Stimulated activated CD4-positive, alpha-beta T cell treated with anti-CD3 and anti-CD28 coated beads, Interleukin-1b, Interleukin-23, amount 100 ng/mL, for 24 hours (primary cell): ENCODE measurements at places on chromosomes 2 and 18.

DNA sequence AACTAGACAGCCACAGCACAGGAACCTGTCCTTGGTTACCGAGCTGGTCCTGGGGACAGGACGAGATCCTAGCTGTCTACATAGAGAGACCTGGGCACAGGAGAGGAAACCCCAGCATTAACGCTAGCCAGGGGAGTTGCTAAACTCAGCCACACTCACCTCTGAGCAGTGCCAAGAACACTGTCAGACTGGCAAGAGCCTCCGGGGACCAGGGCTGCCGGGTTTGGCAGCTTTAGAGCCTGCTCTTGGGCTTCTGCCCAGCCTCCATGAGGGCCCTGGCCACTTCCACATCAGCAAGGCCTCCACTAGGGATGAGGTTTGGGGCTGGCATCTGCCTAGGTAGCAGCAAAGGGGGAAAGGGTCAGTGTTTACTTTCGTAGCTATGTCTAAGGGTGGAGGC is 6.7 kb downstream of the TMBIM1 start:
- no peak for DNase-seq

DNA sequence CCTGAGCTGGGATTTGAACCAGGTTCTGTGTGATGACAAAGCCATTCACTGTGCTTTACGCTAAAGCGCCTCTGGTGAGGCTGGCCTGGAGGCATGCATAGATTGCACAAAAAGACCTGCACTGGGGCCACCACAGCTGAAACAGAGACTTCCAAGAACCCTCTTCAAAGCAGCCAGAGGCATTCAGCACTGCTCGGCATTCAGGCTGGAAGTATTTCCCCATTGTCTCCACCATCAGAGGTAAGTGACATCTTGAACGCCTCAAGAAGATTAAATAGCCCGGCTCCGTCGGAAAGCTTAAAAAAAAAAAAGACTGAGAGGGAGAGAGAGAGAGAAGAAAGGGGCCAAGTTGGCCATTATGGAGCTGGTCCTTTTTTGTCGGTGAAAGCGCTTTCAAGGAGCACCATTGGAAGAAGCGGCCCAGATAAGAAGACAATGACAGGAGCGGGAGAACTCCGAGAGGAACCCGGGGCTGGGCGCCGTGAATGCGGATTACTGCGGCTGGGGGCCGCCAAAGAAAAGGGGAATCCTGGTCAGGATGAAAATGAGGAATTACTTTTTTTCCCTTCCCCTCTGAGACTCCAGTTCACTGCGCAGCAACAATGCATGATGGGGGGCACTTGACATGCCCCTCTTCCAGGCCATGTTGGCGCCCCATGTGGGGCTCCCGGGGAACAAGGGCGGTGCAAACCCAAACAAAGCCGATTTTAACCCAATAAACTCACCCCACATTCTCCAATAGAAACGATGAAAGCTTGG is 228.3 kb downstream of the MYCN start:
- DNase-seq: no peak

- DNase-seq: no peak
Observed at GRCh38 chr2:187989925-187990623, 301.6 kb upstream of the GULP1 start.

GRCh38 chr2:138078153-138078552 is 113.9 kb downstream of the HNMT start:
- DNase-seq: no peak

GRCh38 chr2:221415789-221416188 is 156.3 kb downstream of the EPHA4 start:
- DNase-seq: no peak

GRCh38 chr2:44746856-44747615 is 194.5 kb upstream of the SIX3 start:
- no peak for DNase-seq

DNA sequence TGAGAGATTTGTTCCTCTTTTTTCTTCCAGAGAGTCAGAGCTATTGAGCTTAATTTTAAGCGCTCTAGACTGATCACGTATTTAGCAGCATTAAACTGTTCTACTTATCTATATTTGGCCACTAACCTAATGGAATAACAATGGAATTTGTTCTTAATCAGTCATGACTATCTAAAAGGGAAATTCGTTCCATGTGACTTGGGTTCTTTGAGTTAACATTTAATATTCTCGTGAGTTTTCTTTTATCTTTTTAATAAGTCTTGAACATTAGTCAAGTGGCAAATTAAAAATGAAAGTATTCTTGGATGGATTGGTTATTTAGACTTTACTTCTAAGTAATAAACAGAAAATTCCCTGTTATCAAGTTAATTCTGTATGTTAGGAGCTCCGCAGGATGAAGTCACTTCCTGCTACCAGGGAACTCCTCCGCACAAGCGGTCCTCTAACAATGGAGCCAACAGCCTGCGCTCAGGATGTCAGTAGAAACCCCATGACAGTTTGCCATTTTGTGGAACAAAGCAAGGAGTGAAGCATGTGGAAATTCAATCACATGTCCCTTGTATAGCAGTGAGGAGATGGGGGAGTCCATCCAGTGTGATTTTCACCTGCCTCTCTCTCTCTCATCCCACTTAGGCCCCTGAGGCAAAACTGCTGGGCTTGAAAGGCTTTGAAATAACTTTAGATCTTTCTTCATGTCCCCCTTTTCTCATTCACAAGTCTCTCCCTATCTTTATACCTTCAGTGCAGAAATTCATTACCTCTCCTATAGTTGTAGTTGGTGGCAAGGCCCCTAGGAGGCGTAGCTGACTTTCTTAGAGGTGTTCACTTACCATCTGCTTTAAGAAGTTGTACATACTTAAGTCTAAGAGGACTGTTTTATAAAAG is 138.1 kb downstream of the WDR7 start:
- no peak for DNase-seq

- no peak for DNase-seq
Observed at GRCh38 chr2:74849228-74849892, 15.4 kb downstream of the HK2 start.

DNA sequence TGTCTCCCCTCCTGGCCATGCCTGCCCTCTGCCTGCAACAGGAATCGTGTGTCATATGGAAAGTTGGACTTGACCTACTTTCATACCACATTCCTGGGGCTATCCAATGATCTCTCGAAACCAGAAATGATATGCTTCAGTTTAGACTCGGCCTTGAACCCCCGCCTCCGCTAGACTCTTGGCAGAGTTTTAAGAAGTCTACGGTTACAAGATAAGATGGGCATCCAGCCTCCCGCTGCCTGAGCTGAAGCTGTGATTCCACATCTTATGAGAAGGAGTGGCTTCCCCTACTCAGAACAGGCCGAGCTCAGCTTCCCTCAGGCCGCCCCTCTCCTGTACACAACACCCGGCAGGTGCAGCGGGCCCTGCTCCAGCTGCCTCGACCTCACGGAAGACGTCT is 73.9 kb downstream of the MTCL1 start:
- no peak for DNase-seq

- no peak for DNase-seq
Observed at GRCh38 chr2:181357979-181358378, 99.2 kb upstream of the ITGA4 start.

- DNase-seq: peak; percentile 49
Observed at GRCh38 chr2:28621172-28622100, 125.6 kb downstream of the PLB1 start.

DNA sequence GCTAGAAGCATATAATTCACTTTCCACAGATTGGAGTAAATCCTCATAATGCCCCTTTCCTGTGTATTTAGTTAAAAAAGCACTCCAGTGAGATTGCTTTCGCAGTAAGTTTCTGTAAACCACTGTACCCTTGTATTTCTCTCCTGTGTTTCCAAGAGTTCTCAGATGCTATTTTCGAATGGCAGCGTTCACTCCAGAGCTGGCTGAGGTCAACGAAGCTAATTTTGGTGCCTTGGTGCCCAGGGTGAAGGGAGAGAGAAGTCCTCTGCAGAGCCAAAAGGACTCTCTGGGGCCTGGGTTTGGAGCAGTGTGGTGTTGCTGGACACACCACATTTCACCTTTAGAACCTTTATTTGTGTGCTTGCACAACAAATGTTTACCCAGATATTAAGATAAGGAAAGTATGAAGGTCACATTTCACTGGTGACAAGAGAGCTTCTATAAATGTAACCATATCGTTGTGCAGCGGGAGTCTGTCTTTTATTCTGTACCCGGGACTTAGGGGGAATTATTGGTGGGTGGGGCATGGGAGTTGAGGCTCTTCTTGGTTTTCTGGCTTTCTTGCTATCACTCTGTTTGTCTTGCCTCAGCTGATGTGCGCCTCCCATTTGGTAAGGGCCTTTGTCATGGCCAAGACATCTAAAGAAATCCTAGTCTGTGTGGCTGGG is 9.9 kb downstream of the EPAS1 start:
- DNase-seq: no peak

DNA sequence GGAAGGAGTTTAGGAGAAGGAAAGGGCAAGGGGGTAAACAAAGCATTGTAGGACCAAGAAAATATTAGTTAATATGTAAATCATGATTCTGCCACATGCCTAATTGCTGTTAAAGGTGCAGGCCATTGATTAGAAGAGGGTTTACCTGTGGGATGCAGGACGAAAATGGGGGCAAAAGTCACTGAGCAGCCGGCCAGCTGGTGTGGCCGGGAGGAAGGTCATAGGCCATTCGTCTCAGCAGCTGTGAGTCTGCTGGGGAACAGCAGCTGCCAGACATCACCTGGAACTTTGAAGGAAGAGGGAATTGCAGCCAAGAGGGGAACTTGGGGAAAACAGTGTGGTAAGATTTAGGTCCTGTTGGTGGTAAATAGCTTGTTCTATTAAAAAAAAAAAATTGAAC is 184.4 kb downstream of the DYSF start:
- no peak for DNase-seq
